ENCODE measurements at places on chromosomes 2 and 18.

DNA sequence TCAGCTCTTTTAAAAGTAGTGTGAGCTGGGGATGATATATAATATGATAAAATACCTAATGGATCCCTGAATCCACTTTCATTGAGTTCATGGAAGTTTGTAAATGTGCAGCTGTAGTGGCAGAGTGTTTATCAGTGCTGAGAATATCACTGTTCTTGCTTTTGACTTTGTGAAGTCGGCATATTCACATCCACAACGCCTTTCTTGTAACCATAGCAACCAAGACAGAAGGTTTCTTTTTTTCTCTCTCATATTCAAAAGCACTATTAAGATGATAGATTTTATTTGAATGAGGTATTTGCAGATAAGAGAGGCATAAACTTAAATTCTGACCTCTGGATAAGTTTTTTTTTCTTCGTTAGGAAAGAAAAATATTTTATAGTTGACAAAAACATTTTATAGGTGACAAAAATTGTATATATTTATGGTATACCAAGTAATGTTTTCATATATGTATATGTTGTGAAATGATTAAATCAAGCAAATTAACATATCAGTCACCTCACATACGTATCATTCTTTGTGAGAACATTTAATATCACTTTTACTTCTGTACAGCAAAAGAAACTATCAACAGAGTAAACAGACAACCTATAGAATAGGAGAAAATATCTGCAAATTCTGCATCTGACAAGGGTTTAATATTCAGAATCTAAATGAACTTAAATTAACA is 130.0 kb downstream of the PLCL1 start:
- no peak for DNase-seq

DNA sequence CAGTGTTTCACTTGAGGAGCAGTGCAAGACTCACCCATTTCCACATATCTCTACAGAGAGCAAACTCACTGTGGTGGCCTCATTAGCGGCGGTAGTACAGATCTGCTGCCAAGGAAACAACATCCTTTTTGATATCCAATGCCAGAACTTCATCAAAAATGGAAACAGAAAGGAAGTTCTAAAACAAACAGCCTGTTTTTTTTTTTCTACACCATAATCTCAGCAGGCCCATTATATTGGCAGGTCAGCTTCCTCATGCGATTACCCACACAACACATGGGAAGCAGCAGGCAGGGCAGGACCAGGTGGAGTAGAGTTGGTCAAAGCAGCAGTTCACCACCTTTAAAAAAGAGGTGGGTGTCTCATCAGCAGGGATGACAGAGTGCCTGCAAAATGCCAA is 678.9 kb upstream of the CELF4 start:
- no peak for DNase-seq

GRCh38 chr2:163351966-163352365 is 383.8 kb downstream of the FIGN start:
- no peak for DNase-seq

- DNase-seq: no peak
These were observed 162.3 kb upstream of the CCDC68 start for GRCh38 chr18:55121397-55122170.

DNA sequence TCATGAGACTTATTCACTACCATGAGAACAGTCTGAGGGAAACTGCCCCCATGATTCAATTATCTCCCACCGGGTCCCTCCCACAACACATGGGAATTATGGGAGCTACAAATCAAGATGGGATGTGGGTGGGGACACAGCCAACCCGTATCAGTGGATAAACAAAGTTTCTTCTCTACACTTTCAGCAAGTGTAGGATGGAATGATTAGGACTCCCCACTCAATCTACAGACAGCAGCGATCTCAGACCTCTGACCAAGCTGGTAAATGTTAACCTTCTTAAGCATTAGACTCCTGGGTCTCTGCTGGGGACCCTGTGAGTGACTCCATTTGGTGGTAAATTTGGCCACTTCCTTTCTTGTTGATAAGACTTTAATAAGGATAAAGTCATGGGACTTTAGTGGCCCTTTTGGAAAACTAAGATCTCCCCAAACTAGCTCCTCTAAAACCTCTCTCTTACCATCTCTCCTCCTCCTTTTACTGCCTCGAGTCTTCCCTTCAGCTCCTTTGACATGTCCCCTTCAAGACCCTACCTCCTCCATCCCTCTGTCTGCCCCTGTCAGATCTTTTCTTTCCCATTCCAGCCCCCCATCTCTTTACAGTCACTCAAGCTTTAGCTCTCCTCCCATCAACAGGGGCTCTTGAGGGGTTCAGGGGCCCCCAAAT is 71.9 kb downstream of the MYL12B start:
- DNase-seq: no peak

- DNase-seq: no peak
These were observed 154.3 kb upstream of the FN1 start for GRCh38 chr2:215590010-215590745.

GRCh38 chr2:200751786-200752185 is 59.9 kb upstream of the BZW1 start:
- no peak for DNase-seq

- DNase-seq: no peak
These were observed 165.8 kb downstream of the DNAH7 start for GRCh38 chr2:195902857-195903256.

- no peak for DNase-seq
These were observed 128.4 kb downstream of the GALNT3 start for GRCh38 chr2:165665614-165666013.

DNA sequence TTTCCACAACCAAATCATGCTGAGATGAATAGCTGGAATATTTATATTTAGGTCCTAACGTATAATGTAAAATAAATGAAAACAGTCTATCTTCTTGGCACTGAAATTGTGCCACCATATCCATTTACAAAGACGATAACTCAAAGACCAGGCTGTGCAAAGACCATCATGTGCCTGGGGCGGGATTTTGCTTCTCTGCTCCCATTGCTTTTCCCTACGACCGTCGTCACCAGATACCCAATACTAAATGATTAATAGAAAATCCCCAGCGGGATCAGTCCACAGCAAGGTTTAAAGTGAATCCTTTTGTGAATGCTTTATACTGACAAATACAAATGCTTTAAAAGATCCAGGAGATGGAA is 194.3 kb upstream of the ARL4C start:
- DNase-seq: no peak

DNA sequence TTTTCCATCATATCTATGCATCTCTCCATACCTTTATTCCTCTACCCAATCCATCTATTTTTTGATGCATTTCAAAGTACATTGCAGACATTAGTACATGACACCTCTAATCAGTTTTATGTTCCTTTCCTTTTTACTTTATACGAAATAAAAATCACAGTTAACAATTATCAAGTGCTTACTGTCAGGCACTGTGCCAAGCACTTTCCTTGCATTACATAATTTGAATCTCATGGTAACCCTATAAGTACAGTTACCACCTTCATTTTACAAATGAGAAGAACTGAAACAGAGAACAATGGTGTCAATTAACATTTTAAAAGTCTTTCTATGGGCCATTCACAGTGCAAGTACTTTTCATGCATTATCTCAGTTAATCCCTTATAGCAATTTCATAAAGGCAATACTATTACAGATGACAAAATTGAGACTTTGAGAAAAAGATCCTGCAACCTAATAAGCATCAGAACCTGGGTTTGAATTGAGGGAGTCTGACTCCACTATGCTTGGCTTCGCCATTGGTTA is 544.4 kb upstream of the TNP1 start:
- no peak for DNase-seq

GRCh38 chr2:148459377-148459778 is 185.2 kb upstream of the EPC2 start:
- DNase-seq: no peak

- no peak for DNase-seq
These were observed 75.9 kb downstream of the TMEM163 start for GRCh38 chr2:134642938-134643337.

GRCh38 chr2:10544252-10544651 is 96.1 kb upstream of the ODC1 start:
- DNase-seq: peak; percentile 27

GRCh38 chr2:170034596-170034995 is 143.4 kb upstream of the MYO3B start:
- DNase-seq: no peak

- no peak for DNase-seq
These were observed 89.7 kb downstream of the TMEM247 start for GRCh38 chr2:46569061-46569560.

GRCh38 chr2:206084439-206084869 is 1.5 kb downstream of the INO80D start:
- no peak for DNase-seq
